ENCODE measurements at places on chromosomes 12 and 14. TPM values are rescaled to one million over a fixed set of nuclear protein-coding genes. Genes with fewer than 3 reads are reported as not detected.

TMEM63C gene
- 0.16 TPM for total RNA-seq

INSM2 gene
- total RNA-seq: not detected

TUNAR gene
- not detected for total RNA-seq

TSPAN9 gene
- total RNA-seq: 238 TPM

C3AR1 gene
- not detected for total RNA-seq

SMCO3 gene
- total RNA-seq: not detected

SOAT2 gene
- total RNA-seq: not detected

PPP2R5E gene
- 13.7 TPM for total RNA-seq

ANO4 gene
- total RNA-seq: 0.99 TPM

VDR gene
- 17.6 TPM for total RNA-seq

KRT72 gene
- not detected for total RNA-seq

FZD10 gene
- not detected for total RNA-seq

RND1 gene
- not detected for total RNA-seq

PLCZ1 gene
- total RNA-seq: not detected

HIP1R gene
- 10.0 TPM for total RNA-seq

TMEM132D gene
- total RNA-seq: not detected

CDKN3 gene
- total RNA-seq: 3.5 TPM

TNFAIP2 gene
- total RNA-seq: 76.6 TPM

GPR162 gene
- 4.6 TPM for total RNA-seq

SELPLG gene
- 2.9 TPM for total RNA-seq

HOXC12 gene
- total RNA-seq: 0.62 TPM

NFE2 gene
- 1.4 TPM for total RNA-seq

MUCL1 gene
- total RNA-seq: not detected

METTL3 gene
- total RNA-seq: 73.4 TPM

CCDC60 gene
- total RNA-seq: not detected

CLBA1 gene
- total RNA-seq: 10.6 TPM

NANOG gene
- 0.03 TPM for total RNA-seq

SETD3 gene
- total RNA-seq: 149 TPM

DUSP6 gene
- 19.9 TPM for total RNA-seq

SRGAP1 gene
- total RNA-seq: 2.3 TPM

BIN2 gene
- not detected for total RNA-seq
